ENCODE measurements at places on chromosomes 13 and 19. TPM values are rescaled to one million over a fixed set of nuclear protein-coding genes. Genes with fewer than 3 reads are reported as not detected.

Gene C13orf42
- not detected for total RNA-seq

Gene OR4F17
- total RNA-seq = not detected

Gene MPV17L2
- 4.4 TPM for total RNA-seq

Gene PRTN3
- total RNA-seq = not detected

Gene ZNF578
- 3.5 TPM for total RNA-seq

Gene BCL3
- 3.8 TPM for total RNA-seq

GRCh38 chr13:99540530-99540929 lies 39.3 kb downstream of the TM9SF2 start:
- DNase-seq = no peak

DNA sequence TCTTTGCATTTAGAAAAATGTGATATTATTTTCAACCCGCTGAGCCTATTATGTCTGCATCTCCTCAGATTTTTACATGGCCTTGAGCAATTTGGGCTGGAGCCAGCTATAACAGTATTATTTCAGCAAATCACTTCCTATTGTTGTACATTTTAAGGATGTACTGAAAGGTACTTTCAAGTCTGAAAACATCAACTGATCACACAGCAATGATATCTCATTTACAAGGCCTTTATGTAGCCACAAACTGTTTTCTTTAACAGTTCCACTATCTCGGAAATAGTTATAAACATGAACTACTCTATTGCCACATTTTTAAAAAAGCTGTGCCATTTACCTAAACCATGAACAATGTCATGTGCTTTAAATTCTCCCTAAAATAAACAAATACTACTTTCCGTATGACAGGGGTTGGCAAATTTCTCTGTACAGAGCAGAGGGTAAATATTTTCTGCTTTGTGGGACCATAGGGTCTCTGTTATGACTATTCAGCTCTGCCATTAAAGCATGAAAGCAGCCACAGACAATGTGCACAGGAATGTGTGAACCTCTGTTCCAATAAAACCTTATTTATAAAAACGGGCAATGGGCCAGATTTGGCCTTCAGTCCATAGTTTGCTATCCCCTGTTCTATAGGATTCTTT lies 560.4 kb downstream of the GPC6 start:
- no peak for DNase-seq

DNA sequence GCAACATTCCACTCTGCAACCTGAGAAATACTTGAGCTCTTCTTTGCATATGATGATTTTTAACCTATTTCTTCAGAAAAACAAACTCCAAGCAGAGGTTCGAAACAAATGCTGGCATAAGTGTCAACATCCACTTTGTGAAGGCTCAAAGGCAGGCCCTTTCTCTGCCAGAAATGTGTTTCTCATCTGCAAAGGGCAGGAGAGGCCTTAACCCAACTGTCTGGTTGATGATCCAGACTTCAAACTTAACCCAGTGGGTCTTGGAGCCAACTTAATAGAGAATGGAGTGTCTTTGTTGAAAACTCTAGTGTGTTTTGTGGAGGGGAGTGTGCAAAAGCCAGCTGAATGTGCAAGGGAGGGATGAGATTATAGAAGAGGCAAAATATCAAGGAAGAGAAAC lies 28.3 kb upstream of the ZNF507 start:
- DNase-seq = no peak

- DNase-seq = no peak
These were observed 18.4 kb upstream of the CCL25 start for GRCh38 chr19:8034178-8034525.

DNA sequence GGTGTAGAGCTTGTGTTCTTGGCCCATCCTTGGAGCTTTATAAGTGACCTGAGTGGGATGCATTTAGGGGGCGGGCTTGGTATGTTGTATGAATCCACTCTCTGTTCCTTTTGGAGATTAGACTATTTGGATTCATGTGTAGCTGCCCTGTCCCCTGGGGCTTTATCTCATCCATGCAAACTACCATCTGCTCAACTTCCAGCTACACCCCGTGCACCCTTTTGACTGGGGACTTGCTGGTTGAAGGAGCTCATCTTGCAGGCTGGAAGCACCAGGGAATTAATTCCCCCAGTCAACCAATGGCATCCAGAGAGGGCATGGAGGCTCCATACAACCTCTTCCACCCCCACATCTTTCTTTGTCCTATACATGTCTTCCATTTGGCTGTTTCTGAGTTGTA lies 6.1 kb downstream of the CLEC4M start:
- no peak for DNase-seq

- no peak for DNase-seq
These were observed 228.5 kb upstream of the ARGLU1 start for GRCh38 chr13:106796280-106797047.

- DNase-seq = no peak
These were observed 69.2 kb upstream of the KCTD15 start for GRCh38 chr19:33727331-33727998.

GRCh38 chr13:113152984-113153809 lies 5.3 kb upstream of the PROZ start:
- DNase-seq = no peak

- DNase-seq = no peak
These were observed 7.7 kb downstream of the ATP7B start for GRCh38 chr13:52003541-52003940.

- no peak for DNase-seq
These were observed 31.6 kb upstream of the METTL21C start for GRCh38 chr13:102726430-102726829.

- no peak for DNase-seq
These were observed 943 bp downstream of the SLAIN1 start for GRCh38 chr13:77698201-77699058.

DNA sequence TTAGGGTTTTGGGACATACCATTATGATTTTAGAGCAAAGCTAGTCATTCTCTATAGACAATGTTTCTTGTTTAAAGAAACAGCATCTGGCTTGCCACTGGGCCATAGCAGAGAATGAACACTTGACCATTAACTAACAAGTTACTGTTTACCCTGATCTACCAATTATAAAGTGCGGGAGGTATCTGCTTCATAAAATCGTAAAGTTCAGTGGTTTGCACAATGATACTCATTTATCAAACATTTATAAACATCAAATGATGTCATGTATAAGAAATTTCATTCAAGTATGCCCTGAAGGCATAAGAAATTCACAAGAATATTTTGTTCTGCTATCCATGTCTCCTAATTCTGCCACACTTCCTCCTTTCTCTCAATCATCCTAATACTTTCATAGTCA lies 139.2 kb downstream of the PCDH20 start:
- no peak for DNase-seq

GRCh38 chr19:42121656-42122069 lies 10.6 kb downstream of the POU2F2 start:
- peak; percentile 72 for DNase-seq

DNA sequence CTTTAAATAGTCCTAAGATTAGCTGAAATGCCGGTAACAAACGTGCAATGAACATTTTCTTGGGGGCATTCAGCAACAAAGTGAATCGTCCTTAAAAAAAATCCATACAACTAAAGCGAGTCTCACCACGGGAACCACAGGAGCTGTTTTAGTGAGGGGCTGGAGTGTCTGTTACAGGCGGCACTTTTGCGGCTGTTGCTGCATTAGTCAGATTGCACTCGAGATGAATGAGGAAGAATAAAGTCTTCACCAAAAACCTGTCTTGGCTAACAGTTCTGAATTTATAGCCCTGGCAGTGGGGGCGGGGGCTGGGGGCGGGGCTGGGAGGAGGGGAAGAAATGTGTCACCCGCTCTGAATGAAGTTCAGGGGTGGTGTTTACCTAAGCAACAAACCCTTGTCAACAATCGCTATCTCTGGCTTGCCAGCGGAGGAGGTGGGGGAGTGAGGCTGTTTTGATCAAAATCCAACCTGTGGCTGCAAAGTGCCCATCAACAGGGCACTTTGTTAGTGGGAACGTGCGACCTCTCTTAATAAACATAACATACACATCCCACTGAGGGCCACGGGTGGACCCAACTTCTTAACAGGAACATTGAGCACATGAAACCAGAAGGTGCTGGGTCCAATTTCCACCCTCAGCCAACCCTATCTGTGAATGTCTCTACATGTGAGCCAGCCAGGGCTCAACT lies 44.5 kb downstream of the RFX2 start:
- DNase-seq = peak; percentile 35

DNA sequence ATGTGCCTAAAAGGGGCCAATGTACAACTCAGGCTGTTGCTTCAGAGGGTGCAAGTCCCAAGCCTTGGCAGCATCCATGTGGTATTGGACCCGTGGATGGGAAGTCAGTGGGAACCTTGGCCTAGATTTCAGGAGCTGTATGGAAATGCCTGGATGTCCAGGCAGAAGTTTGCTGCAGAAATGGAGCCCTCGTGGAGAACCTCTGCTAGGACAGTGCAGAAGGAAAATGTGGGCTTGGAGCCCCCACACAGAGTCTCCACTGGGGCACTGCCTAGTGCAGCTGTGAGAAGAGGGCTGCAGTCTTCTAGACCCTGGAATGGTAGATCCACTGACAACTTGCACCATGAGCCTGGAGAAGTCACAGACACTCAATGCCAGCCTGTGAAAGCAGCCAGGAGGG lies 28.5 kb downstream of the GPC5 start:
- DNase-seq = no peak

GRCh38 chr19:46945694-46946489 lies 73.7 kb upstream of the NPAS1 start:
- DNase-seq = peak; percentile 65

DNA sequence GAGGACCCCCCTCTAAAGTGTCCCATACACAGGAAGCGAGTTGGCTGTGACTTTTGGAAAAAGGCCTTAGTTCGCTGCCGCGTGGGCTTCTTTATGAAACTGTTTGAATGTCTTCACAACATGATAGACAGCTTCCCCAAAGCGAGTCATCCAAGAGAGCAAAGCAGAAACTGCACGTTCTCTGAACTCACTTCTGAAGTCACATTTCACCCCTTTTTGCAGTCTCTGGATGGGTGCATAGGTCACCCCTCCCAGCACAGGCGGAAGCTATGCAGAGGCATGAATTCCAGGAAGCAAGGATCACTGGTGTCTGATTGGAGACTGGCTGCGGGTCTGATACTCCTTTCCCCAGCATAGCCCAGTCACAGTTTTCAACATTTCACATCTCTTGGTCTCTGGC lies 10.6 kb downstream of the GPI start:
- DNase-seq = no peak

- no peak for DNase-seq
These were observed 566 bp downstream of the MPV17L2 start for GRCh38 chr19:18193388-18194180.

GRCh38 chr13:73336773-73337172 lies 278.0 kb downstream of the KLF5 start:
- no peak for DNase-seq

All from fibroblast of the aortic adventitia (primary cell).